ENCODE measurements at places on chromosomes 16 and 17.

DNA sequence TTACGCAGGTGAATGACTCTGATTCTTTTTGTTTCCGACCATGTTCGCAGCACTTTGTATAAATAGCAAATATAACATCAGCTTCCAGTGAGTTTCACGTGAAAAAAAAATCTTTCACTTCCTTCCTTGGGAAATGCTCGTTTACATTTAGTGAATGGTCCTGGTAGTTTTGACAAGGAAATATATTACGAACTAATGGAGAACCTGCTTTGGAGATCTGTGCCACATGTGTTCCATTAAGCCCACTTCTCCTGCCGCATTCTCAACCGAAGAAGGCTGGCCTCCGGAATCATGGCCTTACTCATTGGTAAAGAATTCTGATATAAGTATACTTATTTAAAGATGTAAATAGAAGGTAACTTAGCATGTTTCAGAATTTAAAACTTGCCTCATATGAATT is 3.6 kb downstream of the CRAMP1 start:
- no peak for DNase-seq

DNA sequence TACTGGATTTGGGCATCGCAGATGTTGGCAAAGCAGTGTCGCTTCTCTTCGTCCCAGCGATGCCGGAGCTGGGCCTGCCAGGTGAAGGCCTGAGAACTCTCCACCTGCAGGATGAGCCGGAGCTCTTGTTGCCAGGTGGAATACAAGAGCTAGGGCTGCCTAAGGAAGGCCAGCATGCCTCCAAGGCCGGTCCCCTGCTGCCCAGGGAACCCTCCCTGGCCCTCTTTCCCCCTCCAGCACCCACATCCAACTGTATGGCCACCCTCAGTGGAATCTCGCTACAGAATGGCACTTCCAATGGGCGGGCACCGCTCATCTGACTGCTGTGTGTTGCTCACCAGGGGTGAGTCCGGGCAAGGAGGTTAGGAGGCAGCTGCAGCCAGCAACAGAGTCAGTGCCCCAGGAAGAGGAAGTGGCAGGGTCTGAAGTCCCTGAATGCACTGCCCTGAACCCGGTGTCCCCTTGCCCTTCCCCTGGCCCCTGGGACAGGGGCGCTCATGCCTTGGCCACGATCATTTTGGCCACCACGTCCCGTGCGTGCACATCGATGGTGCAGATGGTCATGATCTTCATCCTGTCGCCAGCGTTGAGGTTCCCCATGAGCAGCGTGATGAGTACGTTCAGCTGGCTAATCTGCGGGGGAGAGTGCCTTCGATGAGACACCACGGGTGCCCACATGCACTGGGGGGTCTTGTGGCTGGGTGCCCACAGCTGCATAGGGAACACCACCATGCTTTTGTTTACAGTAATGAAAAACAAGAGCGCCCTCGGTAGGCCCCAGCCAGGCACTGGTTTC is 75.8 kb downstream of the DNAH17 start:
- no peak for DNase-seq

- no peak for DNase-seq
Observed at GRCh38 chr16:70573451-70574121, 50.0 kb downstream of the SF3B3 start.

GRCh38 chr16:68361485-68361884 is 50.7 kb downstream of the PRMT7 start:
- DNase-seq = no peak

GRCh38 chr17:17958982-17959381 is 13.2 kb downstream of the TOM1L2 start:
- no peak for DNase-seq
